ENCODE measurements at places on chromosomes 5 and 9.

GRCh38 chr5:34599471-34600117, 56.5 kb upstream of the RAI14 start:
- no peak for DNase-seq

DNA sequence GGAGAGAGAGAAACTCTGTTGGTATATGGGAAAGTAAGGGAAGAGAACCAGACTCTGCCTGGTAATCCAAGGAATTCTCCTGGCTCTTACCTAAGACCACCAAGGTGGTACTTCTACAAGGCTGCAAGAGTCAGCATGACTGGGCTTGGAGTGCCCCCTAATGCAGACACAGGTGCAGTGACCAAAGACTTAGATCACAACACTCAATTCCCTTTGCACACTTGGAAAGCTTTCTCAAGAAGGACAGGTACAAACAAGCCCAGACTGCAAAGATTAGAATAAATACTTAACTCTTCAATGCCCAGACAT, 25.2 kb downstream of the UGT3A2 start:
- DNase-seq: no peak

DNA sequence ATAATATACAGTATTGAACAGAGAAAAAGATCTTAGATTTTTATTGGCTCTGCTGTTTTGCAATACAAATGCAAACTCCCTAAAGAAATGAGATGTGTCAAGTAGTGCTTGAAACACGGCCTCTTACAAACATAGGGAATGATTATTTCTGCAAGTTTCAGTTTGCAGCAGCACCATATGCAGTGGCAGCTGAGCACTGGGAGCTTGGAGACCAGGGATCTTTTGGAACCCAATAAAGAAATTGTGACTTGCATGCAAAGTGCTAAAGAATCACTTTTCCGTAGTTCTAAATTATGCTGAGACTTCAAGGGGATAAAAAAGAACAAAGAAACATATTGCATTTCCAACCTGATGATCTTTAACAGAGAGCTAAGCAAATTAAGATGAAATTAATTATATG, 674.6 kb upstream of the ZNF608 start:
- DNase-seq: no peak

- no peak for DNase-seq
Measured at GRCh38 chr5:108858959-108859358, 111.3 kb downstream of the FER start.

- no peak for DNase-seq
Measured at GRCh38 chr9:85212887-85213286, 528.9 kb downstream of the AGTPBP1 start.

DNA sequence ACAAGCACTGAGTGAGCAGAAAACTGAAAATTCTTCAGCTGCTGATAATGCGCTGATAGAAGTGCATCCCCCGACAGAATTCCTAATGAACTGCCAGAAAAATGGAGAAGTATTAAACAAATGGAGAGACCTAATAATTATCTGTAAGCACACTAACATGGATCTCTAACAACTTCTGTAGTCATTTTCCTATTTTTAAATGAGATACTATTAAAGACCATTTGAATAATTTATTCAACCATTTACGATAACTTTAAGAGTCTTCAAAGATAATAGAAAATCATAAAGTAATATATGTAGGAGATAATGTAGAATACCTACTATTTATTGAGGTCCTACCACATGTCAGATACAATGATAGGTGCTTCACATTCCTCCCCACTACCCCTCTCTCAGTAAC, 72.9 kb downstream of the EFNA5 start:
- no peak for DNase-seq

GRCh38 chr9:133125941-133126696, 5.1 kb upstream of the RALGDS start:
- DNase-seq: no peak

DNA sequence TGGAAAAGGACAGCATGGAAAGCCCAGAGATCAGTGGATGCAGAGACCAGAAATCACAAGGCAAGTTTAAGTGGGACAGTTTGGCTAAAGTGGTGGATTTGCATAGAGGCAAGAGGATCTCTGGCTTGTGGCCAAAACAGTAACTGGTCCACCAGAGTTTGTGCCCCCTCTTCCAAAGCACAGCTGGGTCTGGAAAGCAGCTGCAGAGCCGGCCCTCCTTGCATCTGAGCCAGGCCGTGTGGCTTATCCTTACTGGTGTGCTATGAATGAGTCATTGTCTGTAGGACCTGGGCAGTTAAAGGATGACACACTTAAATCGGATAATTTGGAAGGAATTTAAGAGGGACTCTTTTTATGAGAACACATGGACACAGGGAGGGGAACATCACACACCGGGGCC, 146.6 kb downstream of the PIP5K1B start:
- no peak for DNase-seq

DNA sequence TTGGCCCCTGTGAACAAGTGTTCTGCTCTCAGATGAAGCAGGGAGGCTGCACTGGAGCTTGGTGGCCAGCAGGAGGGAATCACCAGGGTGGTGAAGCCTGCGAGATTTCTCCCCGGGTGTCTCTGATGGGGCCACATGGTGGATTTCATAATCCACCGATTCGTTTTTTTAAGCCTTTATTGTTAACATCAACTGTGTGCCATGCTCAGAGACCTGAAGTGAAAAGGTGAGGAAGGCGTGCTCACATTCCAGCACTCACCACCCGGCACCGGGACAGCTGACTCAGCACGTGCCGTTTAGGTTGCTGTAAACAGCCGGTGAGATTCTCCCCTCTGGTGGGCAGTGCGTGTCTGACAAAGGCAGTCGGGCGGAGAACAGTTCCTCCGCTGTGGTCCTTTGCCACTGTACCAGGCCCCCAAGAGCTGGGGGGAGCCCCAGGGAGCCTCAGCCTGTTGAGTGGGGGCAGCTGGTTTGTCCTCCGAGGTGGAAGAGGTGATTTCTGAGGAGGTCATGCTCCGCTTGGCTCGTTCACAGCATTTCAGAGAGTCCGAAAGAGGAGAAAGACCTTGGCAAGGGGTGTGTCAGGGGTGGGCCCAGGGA, 12.7 kb upstream of the AHRR start:
- no peak for DNase-seq

- DNase-seq: no peak
Measured at GRCh38 chr9:89781838-89782540, 177.2 kb downstream of the GADD45G start.

Measured in stimulated activated CD8-positive, alpha-beta memory T cell treated with anti-CD3 and anti-CD28 coated beads, Interleukin-4, amount 100 ng/mL, for 4 hours (primary cell).